Karpas-422 (cell line): ENCODE measurements at places on chromosomes 1 and 21. TPM values are rescaled to one million over a fixed set of nuclear protein-coding genes. Genes with fewer than 3 reads are reported as not detected.

DNA sequence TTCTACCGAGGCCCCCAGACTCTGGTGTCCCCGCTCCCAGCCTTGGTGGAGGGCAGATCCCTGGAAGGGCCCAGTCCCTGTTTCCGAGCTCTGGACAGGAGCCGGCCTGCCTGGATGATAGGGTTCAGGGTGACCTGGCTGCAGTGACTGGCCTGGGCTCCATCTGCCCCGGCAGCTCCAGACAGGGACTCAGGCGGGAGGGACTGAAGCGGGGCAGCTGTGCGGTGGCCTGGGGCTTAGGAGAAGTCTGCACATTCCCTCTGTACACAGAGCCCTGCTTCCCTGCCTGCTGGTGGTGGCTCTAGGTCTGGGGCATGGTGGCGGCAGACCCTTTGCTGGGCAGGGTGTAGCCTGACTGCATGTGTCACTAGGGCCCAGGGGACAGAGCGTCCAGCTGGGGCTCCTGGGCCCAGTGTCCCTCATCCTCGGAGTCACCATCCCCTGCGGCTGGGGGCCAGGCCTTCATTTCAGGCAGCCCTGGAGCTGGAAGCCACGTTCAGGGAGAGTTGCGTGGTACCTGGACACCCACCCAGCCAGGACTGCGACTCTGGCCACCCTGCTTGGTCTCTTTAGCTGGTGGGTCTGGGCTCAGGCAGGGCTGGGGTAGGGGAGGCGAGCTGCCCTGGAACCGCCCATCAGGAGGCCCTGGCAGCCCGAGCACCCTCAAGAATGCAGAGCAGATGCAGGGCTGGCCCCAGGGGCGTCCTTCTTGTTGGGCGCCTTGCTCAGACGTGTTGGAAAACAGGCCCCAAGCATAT lies 9.6 kb downstream of the ARHGEF16 start:
- DNase-seq: no peak

DNA sequence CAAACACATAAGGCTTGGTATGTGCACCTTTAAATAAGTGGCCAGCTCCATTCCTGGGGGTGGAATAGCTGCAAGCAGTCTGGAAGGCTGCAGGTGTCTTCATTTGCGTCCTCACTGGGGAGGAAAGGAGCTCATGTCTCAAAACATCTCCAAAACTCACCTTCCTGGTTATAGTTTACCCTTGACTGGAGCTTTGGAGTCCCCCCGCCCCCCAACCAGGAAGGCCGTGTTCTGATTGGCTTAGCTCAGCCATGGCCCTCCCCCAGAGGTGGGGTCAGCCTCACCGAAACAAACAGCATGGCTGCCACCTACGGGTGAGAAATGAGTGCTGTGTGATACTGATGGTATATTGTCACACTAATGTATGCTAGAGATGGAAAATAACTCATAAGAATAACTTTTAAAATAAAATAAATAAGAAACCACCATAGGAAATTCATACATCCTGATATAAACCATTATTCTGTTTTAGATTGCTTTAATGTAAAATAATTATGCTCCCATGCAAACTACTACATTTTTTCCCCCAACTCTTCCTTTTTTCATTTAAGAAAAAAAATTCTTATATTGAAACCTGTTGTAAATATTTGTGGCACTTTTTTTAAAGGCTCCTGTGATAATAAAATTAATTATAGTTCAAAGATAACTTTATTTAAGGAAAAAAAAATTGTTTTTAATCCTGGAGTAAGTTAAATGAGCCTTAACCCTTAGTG lies 90.8 kb downstream of the ZP4 start:
- DNase-seq: peak; percentile 90

GRCh38 chr1:173020138-173020750 lies 30.5 kb downstream of the TNFSF18 start:
- peak; percentile 75 for DNase-seq

DNA sequence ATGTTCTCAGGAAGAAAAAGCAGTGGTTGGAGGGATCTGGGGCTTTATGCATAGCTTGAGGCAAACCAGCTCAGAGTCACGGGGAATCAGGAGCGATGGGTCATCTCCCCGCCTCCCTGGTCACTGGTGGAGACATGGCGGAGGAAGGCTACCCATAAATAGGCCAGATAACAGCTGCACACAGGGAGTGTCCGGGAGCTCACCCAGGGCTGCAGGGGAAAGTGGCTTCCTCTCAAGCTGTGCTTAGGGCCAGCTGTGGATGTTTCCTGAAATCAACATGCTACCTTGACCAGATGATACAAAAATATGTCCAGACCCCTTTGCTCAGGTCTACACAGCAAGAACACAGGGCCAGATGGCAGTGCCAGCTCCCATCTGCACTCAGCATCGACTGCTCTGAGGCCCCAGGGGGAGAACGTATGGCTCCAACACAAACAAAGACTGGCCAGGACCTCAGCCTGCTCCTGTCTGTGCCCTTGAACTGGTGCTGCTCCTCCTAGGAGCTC lies 27.1 kb upstream of the RERE start:
- no peak for DNase-seq

- no peak for DNase-seq
Measured at GRCh38 chr1:153536671-153537375, 1.0 kb upstream of the S100A6 start.

GRCh38 chr1:29501227-29501976 lies 265.1 kb downstream of the PTPRU start:
- DNase-seq: no peak

The NTNG1 gene
- not detected in 2 replicates for total RNA-seq

The CHI3L1 gene
- total RNA-seq: 5.4 and 10.1 TPM in 2 replicates
